ENCODE measurements at places on chromosomes 16 and 17.

- no peak for DNase-seq
Observed at GRCh38 chr16:65066651-65067050, 55.2 kb downstream of the CDH11 start.

- DNase-seq = no peak
Observed at GRCh38 chr16:79500286-79500685, 100.3 kb downstream of the MAF start.

DNA sequence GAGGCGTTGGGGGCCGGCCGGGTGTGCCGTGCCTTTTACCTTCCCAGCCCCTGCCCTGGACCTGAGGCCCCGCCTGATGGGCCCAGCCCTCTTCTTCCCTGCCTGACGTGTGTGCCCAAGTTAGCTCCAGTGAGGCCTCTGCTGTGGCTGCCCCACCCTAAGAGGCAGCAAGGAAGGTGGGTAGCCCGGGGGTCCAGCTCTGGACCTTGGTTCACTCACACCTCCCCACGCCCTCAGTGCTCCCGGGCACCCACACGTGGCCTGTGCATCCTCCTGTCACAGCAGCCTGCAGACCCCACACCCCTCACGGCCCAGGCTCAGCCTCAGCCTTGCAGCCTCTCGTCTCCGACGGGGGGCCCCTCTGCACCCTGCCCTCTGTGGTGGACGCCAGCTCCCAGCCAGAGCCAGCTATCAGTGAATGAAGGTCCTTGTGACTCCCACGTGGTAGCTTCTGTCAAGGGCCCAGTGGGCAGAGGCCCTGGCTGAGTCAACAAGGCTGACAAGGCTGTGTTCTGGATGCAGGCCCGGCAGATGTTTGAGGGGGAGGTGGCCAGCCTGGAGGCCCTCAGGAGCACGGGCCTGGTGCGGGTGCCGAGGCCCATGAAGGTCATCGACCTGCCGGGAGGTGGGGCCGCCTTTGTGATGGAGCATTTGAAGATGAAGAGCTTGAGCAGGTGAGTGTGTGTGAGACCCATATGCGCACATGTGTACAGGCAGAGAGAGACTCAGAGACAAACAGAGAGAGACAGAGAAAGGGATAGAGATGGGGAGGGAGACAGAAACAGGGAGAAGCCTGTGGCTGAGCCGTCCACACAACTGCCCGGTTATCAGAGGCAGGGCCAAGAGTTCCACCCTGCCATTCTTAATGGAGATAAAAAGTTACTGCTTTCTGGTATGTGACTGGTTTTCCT, 2.8 kb downstream of the FN3K start:
- DNase-seq = no peak

GRCh38 chr16:81544261-81544660, 99.7 kb downstream of the CMIP start:
- no peak for DNase-seq

DNA sequence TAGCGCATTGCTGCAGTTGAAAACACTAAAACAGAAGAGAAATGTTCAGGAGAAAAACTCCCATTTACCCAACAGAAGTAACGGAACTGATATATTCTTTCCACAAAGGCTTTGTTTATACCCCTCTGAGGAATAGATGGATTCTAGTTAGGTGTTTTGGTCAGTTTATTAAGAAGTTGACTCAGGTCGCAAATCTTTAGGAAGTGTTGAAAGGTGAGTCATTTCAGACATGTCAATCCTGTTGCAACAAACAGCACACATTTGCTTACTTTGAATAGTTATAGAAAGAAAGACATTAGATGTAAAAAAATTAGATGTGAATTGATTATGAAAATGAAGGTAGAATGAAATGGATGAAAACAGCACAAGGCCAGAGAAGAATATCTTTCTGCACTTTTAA, 941.0 kb downstream of the KCNJ2 start:
- DNase-seq = no peak

DNA sequence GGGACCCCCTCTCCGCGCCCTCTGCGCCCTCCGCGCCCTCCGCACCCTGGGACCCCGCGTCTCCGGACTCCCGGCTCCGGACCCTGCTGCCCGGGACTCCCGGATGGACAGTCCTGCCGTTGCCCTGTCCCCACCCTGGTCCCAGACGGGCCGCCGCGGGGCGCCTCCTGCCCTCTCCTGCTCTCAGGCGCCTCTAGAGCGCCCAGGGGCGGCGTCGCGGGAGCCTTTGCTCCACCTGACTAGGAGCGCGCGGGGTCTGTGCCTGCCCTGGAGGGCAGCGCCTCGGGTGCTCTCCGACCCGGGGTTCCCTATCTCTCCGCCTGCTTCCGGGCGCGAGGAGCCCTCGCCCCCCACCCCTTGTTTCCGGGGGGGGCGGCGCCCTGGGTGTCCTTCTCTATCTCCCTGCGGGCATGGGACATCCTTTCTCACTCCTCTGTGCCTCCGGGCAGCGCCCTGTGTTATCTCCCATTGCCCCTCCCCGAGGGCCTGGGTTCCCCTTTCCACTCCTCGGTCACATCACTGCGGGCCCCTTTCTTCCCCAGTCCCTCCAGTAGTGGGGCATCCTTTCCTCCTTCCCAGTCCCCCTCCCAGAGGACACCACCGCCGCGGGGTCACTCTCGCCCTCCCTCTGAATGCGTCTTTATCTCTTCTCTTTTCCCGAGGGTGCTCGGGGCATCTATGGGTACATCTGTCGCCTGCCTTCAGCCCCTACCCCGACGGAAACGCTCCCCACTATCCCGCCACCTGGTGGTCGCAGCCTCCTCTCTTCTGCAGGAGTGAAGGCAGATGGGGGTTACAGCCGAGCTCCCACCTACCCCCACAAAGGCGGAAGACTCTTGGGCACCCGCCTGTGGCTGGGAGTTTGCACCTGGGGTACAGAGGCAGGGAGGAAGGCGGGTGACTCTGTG, 875 bp downstream of the PRKCB start:
- DNase-seq = no peak

GRCh38 chr17:75521290-75521689, 4.2 kb upstream of the LLGL2 start:
- DNase-seq = no peak

GRCh38 chr16:16038950-16039349, 89.5 kb downstream of the ABCC1 start:
- no peak for DNase-seq

GRCh38 chr17:16352667-16353316, 477 bp downstream of the CENPV start:
- peak; percentile 20 for DNase-seq

- no peak for DNase-seq
Observed at GRCh38 chr16:30416624-30417528, 9.5 kb downstream of the ZNF771 start.

GRCh38 chr16:3118846-3119245, 6.5 kb downstream of the ZNF205 start:
- no peak for DNase-seq

DNA sequence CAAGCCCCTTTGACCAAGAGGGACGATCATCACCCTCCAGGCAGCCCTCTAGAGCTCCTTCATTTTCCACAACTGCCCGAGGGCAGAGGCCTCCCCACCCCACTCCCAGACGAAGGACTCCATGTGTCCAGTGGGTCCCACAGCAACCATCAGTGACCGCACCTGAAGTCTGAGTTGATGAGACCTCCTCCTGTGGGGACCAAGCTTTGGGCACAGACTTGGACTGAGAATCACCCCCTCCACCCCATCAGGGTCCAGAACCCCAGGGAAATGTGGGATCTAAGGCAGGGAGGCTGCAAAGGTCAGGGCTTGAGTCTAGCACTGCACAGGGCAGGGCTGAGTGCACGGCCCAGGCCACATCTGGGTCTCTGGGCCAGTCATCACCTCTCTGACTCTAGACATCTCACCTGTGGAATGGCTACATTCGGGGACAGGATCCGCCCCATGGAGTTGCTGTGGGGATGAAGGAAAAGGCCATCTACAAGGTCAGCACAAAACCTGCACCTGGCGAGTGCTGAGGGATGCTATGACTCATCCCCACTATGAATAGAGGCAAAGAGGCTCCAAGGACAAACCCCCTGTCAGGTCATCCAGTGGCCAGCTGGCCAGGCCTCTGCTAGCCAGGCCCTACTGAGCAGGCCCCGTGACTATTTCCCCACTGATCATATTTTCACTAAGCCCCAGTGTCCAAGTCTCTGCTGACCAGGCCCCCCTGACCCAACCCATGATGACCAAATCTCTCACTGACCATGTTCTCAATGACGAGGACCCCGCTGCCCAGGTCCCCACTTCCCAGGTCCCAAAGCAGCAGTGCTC, 38.4 kb downstream of the TNFRSF13B start:
- DNase-seq = no peak

DNA sequence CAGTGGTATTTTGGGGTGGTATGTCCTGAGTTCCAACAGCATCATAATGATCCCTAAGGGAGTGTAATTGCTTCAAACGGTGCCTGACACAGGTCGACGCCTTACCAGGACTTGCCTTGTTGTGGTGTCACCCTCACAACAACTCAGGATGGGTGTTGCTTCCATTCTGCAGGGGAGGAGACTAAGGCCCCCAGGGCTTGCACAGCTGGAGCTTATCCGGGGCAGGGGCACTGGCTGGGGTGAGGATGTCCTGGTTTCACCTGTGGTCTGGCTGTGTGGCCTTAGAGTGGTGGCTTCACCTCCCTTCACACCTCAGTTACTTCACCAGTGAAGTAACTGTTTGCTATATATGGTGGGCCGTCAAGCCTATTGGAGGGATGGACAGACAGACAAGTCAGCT, 23.3 kb downstream of the LLGL2 start:
- DNase-seq = no peak

- no peak for DNase-seq
Observed at GRCh38 chr16:57384248-57385070, 12.2 kb downstream of the CX3CL1 start.

DNA sequence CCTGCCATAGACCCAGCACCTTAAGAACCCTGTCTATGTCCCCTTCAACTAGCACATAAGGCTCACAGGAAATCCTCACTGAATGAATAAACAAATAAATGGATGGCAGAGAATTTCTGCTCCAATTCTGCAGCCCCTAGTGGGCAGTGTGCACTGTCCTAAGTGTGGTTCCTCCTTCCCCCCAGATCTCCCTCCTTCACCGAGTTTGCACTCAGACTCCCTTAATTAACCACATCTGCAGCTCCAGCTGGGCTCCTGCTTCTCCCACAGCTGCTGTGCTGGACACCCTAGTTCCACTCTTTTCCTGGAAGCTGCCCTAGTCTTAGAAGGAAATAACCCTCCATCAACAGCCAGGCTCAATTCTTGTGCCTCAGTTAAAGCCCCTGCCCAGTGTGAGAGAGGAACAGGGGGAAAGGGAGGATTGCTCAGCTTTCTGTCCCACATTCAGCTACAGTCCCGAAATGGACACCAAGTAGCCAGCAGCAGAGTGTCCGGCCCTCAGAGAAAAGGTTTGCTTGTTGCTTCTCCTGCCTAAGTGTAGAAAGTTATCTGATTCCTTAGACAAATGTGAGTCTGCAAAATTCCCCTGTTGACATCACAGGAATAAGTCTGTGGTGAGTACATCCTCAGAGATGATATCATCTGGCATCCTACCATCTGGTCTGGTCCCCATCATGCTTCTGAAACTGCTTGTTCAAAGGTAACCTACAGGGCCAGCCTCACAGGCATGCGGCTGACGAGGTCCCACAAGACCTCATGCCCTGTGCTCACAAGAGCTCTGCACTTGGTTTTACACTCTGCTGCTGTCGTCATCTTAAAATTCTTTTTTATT, 12.3 kb downstream of the LRRC3C start:
- DNase-seq = no peak

DNA sequence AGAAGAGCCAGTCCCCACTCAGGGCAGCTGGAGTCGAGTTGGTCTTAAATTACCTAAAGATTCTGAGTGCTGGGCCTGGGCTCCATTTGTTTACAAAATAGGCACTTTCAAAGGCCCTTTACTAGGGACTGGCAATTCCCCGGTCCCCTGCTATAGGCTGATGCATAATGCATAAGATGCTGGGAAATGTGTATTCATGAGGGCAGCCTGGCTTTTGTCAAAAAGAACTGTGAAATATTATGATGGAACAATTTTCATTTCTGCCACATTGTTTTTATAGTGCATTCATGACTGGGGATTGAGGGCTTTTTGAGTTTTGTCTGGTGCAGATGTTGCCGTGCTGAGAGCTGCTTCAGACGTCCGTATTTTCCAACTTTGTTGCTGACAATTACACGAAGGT, 617.0 kb upstream of the CDH5 start:
- no peak for DNase-seq

DNA sequence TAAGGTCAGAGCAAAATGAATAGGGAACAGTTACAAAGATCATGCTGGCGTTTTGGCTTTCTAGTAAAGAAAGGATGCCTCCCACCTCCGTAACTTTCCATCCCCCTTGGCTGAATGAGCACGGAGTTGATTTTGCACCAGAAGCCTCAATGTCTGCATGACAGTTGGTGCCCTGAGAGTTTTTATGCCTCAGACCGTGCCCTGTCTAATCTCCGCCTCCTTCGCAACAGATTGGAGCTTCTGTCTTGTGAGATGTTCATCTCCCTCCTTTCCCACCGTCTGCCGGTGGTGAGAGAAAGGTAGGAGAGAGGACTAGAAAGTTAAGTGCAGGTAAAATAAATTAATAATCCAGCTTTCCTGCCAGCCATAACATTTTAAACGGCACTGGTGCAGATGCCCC, 1.9 kb downstream of the HS3ST4 start:
- no peak for DNase-seq

- no peak for DNase-seq
Observed at GRCh38 chr17:9386401-9386800, 189.2 kb downstream of the STX8 start.

DNA sequence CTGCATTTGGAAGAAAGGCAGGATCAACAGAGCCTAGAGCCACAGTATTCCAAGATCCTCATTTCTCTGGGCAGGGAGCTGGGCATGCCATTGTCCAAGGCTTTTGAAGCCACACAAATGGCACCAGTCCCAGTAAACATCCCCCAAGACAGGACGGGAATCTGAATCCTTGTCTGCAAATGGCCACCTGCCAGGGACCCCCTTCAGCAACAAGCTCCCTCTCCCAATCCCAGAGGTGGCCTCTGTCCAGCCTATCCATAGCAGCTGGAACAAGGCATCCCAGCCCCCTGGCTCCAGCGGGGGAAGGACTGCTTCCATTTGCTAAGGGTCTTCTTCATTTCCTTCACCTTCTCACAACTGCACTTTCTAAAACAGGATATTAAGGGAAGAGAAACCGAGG, 204.4 kb downstream of the C16orf78 start:
- no peak for DNase-seq

DNA sequence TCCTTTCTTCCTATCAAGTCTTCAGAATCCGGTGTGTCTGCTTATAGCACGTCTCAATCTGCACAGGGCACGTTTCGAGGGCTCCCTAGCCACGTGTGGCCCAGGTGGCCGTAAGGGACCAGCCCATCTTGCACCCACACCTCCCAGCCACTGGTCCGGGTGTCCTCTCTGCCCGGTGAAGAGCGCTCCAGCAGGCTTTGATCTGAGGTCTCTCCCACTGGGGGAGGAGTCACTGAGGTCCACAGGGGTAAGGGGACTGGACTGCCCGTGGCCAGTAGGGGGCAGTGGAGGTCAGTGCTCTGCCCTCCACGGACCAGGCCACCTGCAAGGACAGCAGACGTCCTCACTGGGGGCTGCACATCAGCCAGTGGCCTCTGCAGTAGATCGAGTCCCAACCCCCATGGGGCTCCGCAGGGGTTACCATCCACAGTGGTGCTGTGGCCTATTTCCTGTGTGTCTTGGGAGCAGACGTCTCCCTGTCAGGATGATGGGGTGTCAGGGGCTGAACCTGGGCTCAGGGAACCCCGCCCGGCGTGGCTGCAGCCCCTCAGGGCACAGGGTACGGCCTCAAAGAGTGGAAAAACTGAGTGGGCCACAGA, 204.1 kb upstream of the CIBAR2 start:
- peak; percentile 52 for DNase-seq

- DNase-seq = no peak
Observed at GRCh38 chr16:76335180-76335974, 58.2 kb downstream of the CNTNAP4 start.
